ENCODE measurements at places on chromosomes 2 and 18.

DNA sequence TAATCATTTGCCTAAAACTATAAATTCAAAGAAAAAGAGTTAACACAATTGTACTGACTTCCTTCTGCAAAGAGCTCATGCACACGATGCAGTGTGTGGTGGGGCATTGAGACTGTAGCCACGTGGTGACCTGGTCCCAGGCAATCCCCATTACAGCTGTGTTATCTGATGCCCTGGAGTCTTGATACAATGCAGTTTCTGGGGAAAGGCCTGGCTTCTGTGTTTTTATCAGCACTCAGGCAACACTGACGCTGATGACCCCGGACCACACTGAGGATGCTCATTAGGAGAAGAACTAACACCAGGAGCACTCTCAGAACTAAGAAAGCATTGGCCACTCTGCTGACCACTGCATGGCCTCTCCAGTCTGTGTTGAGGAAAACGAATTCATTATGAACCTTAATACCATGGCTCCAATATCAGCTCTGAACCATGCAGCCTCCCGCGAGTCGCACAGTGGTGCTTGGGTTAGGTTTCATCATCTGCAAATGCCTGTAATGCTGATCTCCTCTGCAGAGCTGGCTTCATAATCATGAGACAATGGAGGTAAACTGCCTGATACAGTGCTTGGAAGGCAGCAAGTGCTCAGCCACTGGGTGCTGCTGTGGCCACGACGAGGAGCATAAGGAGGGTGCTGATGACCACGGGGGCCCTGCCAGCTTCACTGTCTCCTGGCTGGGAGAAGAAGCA lies 218.5 kb downstream of the MYT1L start:
- no peak for DNase-seq

- DNase-seq = no peak
Measured at GRCh38 chr2:177679611-177680605, 287.3 kb downstream of the AGPS start.

DNA sequence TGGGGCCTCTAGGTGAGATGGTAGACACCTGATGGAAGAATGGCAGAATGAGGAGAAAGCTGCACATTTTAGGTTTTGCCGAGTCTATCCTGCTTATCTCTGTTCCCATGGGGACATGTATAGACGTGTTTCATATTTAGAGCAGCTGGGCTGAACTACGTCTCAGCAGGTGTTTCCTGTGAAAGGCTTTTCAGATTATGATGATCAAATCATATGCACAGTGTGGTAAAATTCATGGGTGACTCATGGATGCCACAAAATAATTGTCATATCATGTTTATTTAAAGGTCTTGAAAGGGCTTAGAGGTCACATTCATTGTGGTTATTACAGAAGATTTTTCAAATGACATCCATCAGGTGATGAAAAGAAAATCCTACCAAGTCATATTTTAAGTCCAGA lies 90.5 kb downstream of the ICOS start:
- DNase-seq = no peak

GRCh38 chr2:26598336-26598995 lies 42.7 kb downstream of the CIB4 start:
- DNase-seq = no peak

DNA sequence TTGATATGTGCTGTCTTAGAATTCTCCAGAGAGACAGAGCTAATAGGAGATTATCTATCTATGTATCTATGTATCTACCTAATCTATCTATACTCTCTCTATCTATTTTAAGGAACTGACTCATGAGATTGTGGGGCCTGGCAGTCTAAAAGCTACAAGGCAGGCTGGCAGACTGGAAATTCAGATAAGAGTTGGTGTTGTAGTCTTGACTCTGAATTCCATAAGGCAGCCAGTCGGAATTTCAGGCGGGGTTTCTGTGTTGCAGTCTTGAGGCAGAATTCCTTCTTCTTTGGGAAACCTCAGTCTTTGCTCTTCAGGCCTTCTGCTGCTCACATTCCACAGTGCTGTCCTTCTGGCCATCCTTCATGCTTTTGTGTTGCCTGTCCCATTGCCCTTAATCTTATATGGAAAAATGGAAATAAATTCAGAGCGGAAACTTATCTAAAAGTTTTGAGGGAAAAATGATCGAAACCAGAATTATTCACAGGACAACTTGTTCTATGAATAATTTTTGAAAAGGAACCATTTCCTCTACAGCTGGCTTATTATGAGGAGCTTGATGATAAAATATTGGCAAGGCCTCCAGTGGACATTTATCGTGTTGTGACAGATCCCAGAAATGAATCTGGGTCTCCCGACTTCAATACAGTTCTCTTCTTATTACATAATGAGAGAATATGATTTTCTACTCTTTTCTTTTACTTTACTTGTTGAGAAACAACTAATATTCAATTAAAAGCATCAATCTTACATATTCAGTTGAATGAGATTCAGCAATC lies 10.8 kb downstream of the IL1RL1 start:
- no peak for DNase-seq

DNA sequence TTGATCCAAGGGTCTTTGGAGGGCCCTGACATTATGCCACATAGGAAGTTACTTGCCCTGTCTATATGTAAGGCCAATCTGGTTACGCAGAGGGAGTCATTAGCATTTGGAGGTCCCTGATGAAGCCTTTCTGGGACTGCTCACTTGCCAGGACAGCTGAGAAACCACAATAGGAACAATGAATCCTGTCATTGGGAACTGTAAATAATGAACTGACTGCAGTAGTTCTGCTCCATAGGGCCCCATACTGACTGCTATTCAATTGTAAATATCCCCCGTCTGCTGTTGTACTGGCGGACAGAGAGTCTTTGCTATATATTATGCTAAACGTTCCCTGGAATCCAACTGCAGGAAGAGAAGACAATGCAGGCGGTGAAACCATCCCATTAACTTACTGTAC lies 149.4 kb upstream of the DCC start:
- DNase-seq = no peak

GRCh38 chr2:685421-685820 lies 8.2 kb upstream of the TMEM18 start:
- no peak for DNase-seq

- DNase-seq = no peak
Measured at GRCh38 chr2:24859968-24860600, 60.0 kb downstream of the ADCY3 start.
